ENCODE measurements at places on chromosomes 13 and 19.

GRCh38 chr13:98184792-98185191, 7.7 kb upstream of the RNF113B start:
- DNase-seq, result no peak

- DNase-seq, result no peak
Observed at GRCh38 chr13:107824635-107825034, 390.7 kb downstream of the LIG4 start.

DNA sequence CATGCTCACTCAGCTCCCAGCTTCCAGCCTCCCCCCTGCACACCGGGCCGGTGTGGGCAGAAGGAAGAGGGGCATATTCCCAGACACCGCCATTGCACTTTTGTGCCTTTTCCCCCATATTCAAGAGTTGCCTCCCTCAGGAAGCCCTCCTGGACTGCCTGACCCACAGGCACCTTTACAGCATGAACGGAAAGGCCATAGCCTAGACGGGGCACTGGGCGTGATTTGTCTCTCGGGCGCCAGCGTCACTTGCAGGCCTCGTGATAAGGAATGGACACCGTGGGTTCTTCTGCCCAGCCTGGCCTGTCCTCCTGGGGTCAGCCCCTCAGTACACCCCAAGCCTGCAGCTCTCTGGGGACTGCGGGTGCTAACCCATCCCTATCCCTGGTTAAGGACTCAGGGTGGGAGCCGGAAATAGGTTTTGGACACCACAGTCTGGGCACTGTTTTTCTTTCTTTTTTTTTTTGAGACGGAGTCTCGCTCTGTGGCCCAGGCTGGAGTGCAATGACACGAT, 933 bp upstream of the UQCR11 start:
- DNase-seq, result no peak

DNA sequence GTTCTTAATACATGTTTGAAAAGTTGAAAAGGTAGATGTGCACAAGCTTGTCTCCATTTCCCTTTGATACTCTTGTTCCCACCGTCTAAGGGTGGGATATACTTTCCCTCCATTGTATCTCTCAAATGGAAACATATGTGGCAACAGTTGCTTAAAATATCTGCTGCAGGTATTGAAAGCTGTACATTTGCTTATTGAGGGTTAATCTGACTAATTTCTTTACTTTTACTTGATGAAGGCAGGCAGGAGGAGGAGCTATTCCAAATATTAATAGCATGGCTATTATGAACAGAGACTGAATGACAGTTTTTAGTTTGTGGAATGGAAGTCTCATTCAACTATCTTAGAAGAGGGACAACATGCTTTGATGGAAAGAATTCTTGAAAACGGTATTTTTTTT, 103.8 kb downstream of the SLC10A2 start:
- no peak for DNase-seq

- DNase-seq, result no peak
Observed at GRCh38 chr13:112444416-112445399, 68.6 kb downstream of the SPACA7 start.

GRCh38 chr13:79519255-79519654, 38.3 kb downstream of the NDFIP2 start:
- no peak for DNase-seq

DNA sequence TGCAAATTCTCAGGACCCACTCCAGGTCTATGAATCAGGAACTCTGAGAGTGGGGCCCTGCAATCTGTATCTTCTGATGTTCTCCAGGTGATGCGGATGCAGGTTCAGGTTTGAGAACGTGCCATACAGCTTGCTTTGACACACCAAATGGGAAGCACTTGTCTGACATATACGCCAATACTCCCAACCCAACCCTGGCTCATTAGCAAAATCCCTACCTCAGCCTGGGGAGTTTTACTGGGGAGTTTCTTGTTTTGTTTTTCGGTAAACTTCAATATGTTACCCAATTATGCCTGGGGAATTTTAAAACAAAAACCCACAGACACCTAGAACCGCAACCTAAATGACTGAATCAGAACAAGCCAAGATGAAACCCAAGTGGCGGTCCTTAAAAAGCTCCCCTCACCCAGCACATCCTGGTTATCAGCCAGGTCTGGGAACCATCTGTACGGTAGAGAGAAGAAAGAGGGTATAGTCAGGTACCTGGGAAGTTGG, 41.2 kb downstream of the ABCC4 start:
- no peak for DNase-seq

- DNase-seq, result peak; percentile 32
Observed at GRCh38 chr13:34156841-34157365, 339.0 kb downstream of the RFC3 start.

GRCh38 chr19:28612275-28612769, 600.6 kb downstream of the UQCRFS1 start:
- DNase-seq, result no peak

DNA sequence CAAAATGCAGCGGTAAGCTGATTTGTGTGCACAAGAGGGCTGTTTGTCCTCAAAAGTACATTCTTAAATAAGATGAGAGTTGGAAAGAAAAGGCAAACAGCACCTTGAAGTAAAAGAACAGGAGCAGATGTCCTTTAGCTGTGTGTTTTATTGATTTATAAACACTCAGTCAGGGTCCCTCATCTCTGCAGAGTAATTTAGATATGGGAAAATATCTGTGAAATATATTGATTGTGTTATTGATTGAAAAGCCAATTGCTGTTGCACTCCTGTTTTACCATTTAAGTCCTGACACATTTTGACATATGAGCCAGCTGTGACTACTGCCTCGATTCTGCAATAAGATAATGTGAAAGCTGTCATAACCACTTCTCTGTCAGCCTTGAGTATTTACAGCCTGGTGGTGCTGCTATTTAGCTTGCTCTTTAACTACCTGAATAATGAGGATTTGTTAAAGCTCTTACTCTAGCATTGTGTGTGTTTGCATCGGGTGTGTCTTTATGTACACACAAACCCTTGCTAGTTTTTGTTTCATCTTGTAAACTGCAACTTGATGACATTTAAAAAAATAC, 550.1 kb downstream of the DACH1 start:
- DNase-seq, result no peak
